ENCODE measurements at places on chromosomes 6 and 20.

DNA sequence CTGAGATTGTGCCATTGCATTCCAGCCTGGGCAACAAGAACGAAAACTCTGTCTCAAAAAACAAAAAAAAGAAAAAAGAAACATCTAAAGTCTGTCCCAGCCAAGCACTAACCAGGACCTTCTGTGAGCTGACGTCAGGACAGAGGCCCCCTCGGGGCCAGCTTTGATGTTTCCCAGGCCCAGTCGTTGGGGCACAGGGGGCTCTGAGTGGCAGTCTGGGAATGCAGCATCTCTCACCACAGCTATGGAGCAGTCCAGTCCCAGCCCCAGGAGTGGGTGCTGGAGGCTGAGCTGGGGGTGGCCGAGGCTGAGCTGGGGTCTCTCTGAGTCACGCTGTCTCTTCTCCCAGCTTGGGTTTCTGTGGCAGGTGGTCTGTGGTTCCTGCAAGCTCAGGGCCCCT is 46.0 kb upstream of the SRF start:
- DNase-seq = no peak

DNA sequence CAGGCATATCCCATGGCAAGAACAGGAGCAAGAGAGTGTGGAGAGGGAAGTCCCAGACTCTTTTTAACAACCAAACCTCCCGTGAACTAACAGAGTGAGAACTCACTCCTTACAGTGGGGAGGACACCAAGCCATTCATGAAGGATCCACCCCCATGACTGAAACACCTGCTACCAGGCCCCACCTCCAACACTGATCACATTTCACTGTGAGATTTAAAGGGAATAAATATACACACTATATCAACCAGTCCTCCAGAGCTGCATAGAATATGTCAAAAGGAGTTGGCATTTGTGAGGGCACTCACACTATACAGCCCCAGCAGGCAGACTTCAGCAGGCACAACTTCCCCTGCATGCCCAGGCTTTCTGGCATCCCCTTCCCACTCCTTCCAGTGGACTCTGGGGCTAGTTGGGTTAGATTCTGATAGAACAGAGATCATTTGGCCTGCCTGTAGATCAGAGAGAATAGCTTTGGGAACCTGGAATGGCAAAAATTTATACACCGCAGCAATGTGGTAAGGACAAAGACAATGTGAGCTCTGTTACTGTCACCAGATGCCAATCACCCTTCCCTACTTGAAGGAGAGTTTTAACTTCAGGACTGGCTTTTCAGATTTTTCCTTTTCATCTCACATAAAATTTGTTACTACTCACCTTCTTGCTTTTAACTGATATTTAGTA is 25.2 kb upstream of the TENT5A start:
- no peak for DNase-seq

- DNase-seq = no peak
Measured at GRCh38 chr20:14707865-14708596, 370.6 kb upstream of the FLRT3 start.

DNA sequence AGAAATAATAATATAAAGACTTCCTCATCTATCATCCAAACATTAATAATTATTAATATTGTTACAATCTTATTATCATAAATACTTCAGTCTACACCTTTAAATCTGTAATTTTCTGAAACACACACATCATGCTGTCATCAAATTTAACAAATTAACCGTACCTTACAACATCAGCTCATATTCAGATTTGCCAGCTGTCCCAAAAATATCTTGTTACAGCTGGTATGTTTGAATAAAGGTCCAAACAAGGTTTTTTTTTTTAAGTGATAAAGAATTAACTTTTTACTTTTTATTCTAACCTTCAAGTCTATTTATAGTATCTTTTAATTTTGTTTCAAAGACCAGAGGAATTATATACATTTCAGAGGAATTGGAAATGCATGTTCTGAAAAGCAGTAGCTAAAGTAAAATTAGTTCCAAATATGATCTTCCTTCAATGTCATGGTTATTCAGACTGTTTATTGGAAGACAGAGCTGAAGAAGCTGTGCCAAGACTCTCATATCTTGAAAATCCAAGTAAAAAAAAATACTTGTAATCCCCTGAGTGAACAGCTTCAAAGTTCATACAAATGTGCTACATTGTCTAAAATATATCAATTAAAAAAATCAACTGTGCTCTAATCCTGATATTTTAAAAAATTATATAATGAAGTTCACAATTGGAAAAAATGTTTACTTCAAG is 161.7 kb upstream of the BMP5 start:
- DNase-seq = no peak

DNA sequence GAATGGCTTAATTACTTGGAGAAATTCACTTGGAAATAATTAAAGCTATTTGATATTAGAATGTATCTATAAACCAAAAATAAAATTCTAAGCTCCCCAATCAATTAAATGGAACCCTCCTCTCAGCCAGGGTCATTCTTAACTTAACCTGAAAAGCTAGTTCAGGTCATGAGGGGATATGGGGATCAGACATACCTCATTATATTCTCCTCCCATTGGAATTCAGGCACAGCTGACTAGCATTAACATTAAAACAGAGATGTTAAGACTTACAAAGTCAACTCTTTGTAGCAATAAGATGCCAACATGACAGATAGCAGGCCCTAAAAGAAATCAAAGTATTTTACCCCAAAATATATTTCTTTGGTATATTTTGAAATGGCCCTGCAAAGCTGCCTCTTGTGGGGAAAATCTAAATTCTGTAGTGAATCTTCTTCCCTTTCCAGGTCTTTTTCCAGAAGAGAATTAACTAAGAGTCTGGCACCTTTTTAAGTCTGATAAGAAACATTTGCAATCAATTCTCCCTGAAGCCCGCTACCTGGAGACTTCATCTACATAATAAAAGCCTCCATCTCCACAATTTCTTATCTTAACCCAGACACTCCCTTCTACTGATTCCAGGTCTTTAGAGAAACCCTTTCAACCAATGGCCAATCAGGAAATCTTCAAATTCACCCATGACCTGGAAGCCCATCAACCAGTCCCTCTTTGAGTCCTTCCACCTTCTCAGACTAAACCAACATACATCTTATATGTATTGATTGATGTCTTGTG is 231.2 kb downstream of the ADGB start:
- DNase-seq = no peak

DNA sequence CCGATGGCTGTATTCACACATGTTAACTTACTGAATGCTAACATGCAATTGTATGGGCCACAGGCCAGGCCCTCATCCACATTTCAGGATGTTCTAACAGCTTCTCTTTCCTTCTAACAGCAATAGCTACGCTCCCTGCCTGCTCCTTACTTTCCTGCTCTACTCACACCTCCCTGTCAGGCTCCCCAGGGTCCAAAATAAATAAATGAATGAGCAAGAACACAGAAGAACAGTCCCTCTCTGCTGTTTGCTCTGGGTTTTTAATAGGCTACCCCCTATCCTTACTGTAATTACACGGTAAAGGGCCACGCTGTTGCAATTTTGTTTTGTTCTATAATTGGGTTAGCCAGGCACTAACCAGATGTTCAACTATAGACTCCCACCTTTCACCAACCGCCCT is 135.6 kb downstream of the GMDS start:
- DNase-seq = no peak

- peak; percentile 2 for DNase-seq
Measured at GRCh38 chr6:26366504-26366903, 1.5 kb downstream of the BTN3A2 start.

DNA sequence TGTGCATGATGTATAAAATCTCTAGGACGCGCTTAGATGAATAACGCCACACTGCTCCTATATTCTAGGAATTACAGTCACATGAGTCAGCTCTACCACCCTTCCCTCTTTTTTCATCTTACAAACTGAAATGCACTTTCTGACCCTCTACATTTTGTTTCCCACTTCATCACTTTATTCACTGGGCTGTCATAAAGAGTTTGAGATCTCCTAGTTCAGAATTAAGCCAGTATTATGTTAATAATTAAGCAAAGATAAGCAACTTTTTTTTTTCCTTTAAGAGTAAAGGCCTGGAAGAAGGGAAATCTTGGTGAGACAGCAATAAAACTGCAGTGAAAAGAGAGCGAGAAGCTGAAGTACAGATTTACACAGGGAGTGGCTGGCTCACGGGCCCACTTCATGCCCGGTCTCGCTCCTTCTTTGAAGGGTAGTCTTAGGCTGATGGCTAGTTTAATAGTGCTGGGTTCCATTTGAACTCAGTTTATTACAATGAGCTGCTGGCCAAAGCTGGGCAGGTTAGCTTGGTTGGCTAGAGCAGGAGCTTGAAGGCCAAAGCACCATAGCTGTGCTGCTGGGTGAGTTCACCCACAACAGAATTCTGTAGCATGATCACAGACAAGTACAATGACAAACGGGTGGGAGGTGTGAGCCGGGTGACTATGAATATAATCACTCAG is 110.6 kb downstream of the MAP7 start:
- no peak for DNase-seq

DNA sequence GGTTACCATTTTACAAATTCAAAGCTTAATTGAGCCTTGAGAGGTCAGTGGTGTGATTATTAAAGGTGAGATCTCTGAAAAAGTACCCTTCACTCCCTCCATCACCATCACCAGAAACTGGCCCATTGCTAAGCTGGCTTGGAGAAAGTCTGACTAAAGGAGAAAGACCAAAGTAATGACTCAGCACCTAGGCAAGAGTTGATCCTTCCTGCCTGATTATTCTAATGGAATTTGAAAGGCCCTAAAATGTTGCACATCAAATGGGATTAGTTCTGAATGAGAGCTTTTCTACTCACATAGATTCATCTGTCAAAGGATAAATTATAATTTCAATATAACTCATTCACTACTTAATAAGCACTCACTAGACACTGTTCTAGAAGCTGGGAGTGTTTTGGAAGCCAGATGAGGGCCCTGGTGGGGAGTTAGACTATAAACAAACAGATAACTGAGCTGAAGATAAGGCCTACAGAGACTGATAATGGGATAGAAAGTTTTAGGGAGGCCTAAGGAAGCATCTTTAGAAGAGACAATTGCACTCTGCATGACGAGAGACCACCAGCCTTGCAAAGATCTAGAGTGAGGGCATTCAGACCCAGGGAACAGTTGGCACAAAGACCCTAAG is 366.7 kb downstream of the SYNE1 start:
- no peak for DNase-seq

DNA sequence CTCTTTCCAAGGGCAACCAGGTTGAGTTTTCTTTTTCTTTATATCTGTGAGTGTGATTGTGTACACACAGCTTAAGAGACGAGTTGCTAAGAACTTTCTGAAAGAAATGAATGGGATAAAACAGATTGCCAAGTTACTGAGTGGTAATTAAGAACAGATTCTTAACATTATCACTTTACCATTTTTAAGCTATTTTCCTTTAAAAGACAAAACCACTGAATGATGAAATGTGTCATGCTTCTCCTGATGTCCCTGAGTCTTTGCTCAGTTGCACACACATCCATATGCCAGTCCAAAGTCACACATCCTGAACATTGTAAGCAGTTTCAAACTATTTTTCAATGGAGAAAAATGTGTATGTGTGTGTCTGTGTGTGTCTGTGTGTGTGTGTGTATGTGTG is 5.5 kb upstream of the DAAM2 start:
- DNase-seq = no peak

- no peak for DNase-seq
Measured at GRCh38 chr20:37590938-37591490, 63.3 kb upstream of the BLCAP start.
